ENCODE measurements at places on chromosomes 1 and 21.
A peak's percentile ranks its signal among the peaks of the same experiment; 100 is the strongest.

GRCh38 chr1:220044678-220045355 lies 1.5 kb downstream of the EPRS1 start:
- peak; percentile 6 for DNase-seq

DNA sequence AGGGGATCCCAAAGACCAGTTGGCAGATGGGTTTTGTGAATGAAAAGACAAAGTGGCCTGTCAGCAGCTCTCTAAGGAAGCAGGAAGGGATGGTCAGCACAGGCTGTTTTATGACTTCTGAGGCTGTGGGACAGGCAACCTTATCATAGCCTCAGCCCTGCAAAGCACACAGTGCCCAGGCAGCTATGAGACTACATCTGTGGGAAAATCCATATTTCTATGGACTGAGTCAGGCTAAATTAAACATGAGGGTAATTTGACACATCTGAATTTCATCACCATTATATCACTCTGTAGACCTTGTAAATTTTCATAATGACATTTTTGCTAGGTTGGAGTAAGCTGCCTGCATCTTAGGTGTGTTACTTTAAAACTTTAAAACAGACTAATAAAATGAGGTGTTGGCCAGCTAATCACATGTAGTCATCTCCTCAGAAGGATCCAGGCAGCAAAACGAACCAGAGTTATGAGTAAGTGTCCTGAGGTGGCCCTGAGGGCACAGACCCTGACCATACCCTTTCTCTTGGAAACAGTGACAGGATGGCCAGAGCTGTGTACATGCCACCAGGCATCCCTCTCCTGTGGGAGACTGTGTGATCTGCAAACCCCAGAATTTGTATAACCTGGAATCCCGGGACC lies 14.6 kb downstream of the NGF start:
- DNase-seq: no peak

- DNase-seq: no peak
Measured at GRCh38 chr1:180946541-180947498, 34.1 kb downstream of the KIAA1614 start.

- no peak for DNase-seq
Measured at GRCh38 chr1:27314737-27315136, 7.2 kb upstream of the TMEM222 start.

- DNase-seq: peak; percentile 52
Measured at GRCh38 chr1:32496127-32496526, 31.3 kb downstream of the ZBTB8B start.

DNA sequence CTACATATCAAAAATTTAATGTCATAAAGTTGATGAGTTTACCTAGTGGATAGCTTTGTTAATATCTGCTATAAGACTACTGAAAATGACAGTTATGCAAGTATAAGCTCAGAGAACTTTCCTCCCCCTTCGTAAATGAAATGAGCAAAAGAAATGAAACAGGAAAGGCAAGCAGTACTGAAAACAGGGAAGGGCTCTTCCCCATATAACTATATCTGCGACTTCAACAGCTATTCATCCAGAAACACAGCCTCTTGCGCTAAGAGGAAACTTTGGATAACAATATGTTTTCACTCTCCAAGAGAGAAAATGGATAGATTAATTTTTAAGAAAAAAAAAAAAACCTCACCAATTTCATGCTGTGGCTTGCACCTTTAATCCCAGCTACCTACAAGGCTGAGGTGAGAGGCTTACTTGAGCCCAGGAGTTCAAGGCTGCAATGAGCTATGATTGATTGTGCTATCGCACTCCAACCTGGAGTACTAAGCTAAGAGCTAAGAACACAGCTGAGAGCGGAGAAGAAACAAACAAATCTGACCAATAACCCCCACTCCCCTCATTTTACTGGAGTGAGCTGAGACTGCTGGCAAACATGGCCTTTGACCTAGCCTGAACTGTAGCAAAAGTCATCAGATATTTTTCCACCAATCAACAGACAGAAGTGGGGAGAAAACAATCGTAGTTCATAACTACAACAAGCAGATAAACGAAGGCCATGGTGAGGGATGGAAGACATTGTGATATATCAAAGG lies 29.0 kb downstream of the METTL18 start:
- DNase-seq: no peak

GRCh38 chr1:11790880-11791715 lies 14.7 kb downstream of the MTHFR start:
- DNase-seq: no peak

DNA sequence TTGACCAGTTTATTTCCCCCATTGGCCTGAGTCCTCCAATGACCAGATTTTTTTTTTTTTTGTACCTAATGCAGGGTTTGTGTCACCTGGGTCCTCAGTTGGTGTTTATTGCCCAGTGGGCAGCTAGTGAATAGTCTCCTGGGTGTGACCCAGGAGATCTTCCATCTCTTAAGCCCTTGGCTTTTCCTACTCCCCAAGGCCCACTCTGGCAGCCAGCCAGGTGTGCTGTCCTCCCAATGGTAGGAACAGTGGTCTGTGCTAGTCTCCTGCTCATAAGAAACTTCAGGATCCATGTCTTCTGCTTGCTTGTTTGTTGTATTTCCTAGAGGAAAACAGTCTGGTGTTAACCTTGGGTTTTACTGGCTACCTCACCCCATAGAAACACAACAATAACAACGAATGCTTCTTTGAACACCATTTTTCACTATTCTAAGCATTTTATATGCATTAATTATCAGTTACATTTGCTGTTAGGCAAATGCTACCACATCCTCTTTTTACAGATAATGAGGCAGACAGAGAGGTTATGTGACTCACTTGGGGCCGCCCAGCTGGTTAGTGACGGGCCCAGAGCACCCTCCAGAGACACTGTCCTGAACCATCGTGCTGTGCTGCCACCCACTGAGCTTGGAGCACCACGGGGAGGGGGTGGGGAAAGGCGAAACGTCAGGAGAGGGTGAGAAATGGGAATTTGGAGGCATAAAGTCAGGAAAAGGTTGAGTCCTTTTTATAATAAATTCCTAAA lies 107.5 kb downstream of the HIVEP3 start:
- no peak for DNase-seq

GRCh38 chr21:32457360-32457840 lies 44.9 kb downstream of the EVA1C start:
- DNase-seq: no peak

GRCh38 chr1:111758373-111758772 lies 2.7 kb downstream of the DDX20 start:
- no peak for DNase-seq

DNA sequence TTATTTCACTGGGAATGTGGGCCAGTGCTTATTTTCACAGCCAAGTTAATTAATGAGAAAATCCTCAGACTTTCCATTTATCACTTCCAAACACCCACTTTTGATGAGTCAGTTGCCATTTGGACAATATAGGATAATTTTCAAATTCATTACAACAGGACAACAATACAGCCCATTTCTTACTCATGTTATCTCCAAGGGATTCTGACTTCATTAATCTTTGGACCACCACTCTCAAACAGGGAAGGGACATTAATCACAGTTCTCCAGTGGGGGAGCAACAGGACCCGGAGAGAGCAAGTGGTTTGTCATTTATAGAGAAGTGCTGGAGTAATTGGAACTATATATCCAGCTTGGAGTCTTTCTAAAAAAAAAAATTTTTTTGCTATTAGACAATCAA lies 38.7 kb downstream of the JUN start:
- DNase-seq: no peak

- no peak for DNase-seq
Measured at GRCh38 chr21:43274946-43275310, 106.1 kb downstream of the CRYAA start.

DNA sequence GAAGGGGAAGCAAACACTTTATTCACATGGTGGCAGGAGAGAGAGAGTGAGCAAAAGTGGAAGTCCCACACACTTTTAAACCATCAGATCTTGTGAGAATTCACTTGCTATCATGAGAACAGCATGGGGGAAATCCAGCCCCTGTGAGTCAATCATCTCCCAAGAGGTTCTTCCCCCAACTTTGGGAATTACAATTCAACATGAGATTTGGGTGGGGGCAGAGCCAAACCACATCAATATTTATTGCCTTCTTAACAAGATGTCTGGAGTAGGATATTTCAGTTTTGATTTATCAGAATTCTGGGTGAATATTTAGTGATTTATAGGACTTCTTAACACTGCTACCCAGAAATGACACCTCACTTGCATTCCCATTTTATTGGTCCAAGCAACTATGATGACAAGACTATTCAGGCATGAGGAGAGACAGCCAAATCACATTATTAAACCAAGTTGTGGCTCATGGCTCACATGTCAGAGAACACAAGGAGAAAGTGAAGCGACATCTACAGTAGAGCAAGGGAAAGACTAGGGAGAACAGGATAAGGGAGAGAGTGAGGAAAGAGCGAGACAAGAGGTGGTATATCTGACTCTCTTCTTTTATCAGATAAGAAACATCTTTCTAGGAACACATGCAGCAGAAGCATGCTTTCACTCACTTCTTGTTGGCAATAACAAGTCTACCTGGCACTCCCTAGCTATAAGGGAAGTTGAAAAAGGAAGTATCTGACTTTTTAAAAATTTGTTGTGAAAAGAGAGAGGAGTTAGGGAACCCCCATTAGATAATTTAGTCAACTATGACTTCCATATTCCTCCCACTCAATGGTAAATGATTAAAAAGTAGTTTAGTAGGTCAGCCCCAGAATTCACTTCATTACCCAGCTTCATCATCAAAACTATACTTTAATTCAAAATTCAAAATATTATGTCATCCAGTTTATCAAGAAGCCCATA lies 36.6 kb upstream of the PTPRC start:
- no peak for DNase-seq

- DNase-seq: no peak
Measured at GRCh38 chr1:72438270-72438669, 155.9 kb upstream of the NEGR1 start.

DNA sequence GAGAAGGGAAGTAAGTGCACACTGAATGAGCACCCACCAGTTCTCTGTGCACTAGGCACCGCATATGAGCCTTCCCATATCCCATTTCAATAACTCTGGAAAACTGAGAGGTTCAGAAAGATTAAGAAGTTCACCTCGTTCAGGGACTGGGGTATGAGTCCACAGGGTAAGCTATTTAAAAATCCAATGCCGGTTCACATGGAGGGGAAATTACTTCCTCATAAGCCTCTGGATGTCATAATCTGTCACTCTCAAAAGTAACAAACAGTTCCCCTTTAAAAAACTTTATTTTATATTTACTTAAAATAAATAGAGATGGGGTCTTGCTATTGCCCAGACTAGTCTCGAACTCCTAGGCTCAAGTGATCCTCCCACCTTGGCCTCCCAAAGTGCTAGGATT lies 1.9 kb downstream of the OR2B11 start:
- DNase-seq: no peak

GRCh38 chr1:19453741-19454201 lies 31.6 kb downstream of the CAPZB start:
- no peak for DNase-seq

- DNase-seq: no peak
Measured at GRCh38 chr1:154629061-154629674, 21.2 kb upstream of the ADAR start.

- DNase-seq: peak; percentile 50
Measured at GRCh38 chr1:208527156-208527555, 283.0 kb upstream of the PLXNA2 start.

DNA sequence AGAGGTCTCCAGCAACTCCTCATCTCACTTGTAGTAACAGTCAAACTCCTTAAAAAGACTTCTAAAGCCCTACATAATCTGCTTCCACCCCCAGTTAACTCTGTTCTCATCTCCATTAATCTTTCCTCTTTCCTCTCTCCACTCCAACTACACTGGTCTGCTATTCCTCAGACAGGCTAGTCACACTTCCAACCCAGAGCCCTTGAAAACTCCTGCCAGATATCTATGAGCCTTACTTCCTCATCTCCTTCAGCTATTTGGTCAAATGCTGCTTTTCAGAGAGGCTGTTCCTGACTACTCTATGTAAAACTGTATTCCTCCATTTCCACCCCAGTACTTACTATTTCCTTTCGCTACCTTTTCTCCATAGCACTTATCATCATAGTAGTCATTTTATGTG lies 24.4 kb downstream of the PCP4L1 start:
- no peak for DNase-seq

GRCh38 chr1:19909392-19909791 lies 14.0 kb downstream of the PLA2G2E start:
- DNase-seq: no peak

Measured in eye (tissue), 1 donor.